Foreskin keratinocyte (primary cell): ENCODE measurements at places on chromosomes 11 and 22. TPM values are rescaled to one million over a fixed set of nuclear protein-coding genes. Genes with fewer than 3 reads are reported as not detected.

Gene GAS2
- 0.54 and 0.63 TPM in 2 replicates for total RNA-seq

Gene CCDC73
- total RNA-seq = not detected in 2 replicates

Gene F2
- total RNA-seq = not detected in 2 replicates

Gene SCGB1C1
- not detected in 2 replicates for total RNA-seq

Gene KCNK4
- not detected in 2 replicates for total RNA-seq

Gene CTSF
- total RNA-seq = 5.4 and 5.5 TPM in 2 replicates

Gene TREH
- total RNA-seq = not detected in 2 replicates

Gene KRTAP5-9
- total RNA-seq = not detected in 2 replicates

Gene NAA40
- total RNA-seq = 16.2 and 20.1 TPM in 2 replicates

Gene OR4D5
- not detected in 2 replicates for total RNA-seq

Gene LMNTD2
- total RNA-seq = 0.92 and 0.95 TPM in 2 replicates

Gene MS4A7
- total RNA-seq = not detected in 2 replicates

Gene RRM1
- total RNA-seq = 98.5 and 125 TPM in 2 replicates

Gene ABCG4
- total RNA-seq = 0.46 and 0.51 TPM in 2 replicates

Gene GSTP1
- 1,696 and 1,959 TPM in 2 replicates for total RNA-seq

Gene AMPD3
- total RNA-seq = 7.6 and 8.8 TPM in 2 replicates

Gene NLRP10
- total RNA-seq = 2.0 and 3.1 TPM in 2 replicates

Gene OR6A2
- not detected in 2 replicates for total RNA-seq

Gene PDGFB
- total RNA-seq = 10.9 and 12.8 TPM in 2 replicates

Gene SPA17
- 20.9 and 22.3 TPM in 2 replicates for total RNA-seq

Gene IL18
- 52.6 and 58.4 TPM in 2 replicates for total RNA-seq

Gene MS4A4A
- not detected in 2 replicates for total RNA-seq

Gene PRG3
- not detected in 2 replicates for total RNA-seq

Gene PSMA1
- 225 and 233 TPM in 2 replicates for total RNA-seq

Gene MOGAT2
- total RNA-seq = not detected in 2 replicates

Gene MIOX
- total RNA-seq = not detected in 2 replicates

Gene PANX2
- total RNA-seq = 0.53 and 1.0 TPM in 2 replicates

Gene MGAT3
- not detected in 2 replicates for total RNA-seq

Gene CCDC157
- total RNA-seq = 0.95 and 1.5 TPM in 2 replicates

Gene RASSF7
- total RNA-seq = 37.3 and 44.3 TPM in 2 replicates

Gene OR51B5
- not detected in 2 replicates for total RNA-seq

Gene SLCO2B1
- not detected in 2 replicates for total RNA-seq

Gene VSIG2
- not detected in 2 replicates for total RNA-seq

Gene MPST
- total RNA-seq = 57.5 and 62.6 TPM in 2 replicates

Gene PARVA
- 22.2 TPM in 2 replicates for total RNA-seq

Gene OR2AG1
- total RNA-seq = not detected in 2 replicates

Gene FXYD6
- not detected in 2 replicates for total RNA-seq

Gene ART1
- total RNA-seq = not detected in 2 replicates

Gene MYO7A
- 0.27 and 0.35 TPM in 2 replicates for total RNA-seq

Gene KRTAP5-2
- not detected in 2 replicates for total RNA-seq

Gene DLG2
- 0.21 and 0.75 TPM in 2 replicates for total RNA-seq

Gene FOSL1
- 127 and 153 TPM in 2 replicates for total RNA-seq

Gene ST14
- 94.1 and 94.8 TPM in 2 replicates for total RNA-seq

Gene OR56A1
- total RNA-seq = not detected in 2 replicates

Gene HTR3A
- not detected in 2 replicates for total RNA-seq

Gene KCNQ1OT1
- 0.25 and 0.34 TPM in 2 replicates for total RNA-seq

Gene SMTN
- 214 and 236 TPM in 2 replicates for total RNA-seq

Gene LRRC75B
- 6.5 and 8.5 TPM in 2 replicates for total RNA-seq
